ENCODE measurements at places on chromosomes 7 and 10.

DNA sequence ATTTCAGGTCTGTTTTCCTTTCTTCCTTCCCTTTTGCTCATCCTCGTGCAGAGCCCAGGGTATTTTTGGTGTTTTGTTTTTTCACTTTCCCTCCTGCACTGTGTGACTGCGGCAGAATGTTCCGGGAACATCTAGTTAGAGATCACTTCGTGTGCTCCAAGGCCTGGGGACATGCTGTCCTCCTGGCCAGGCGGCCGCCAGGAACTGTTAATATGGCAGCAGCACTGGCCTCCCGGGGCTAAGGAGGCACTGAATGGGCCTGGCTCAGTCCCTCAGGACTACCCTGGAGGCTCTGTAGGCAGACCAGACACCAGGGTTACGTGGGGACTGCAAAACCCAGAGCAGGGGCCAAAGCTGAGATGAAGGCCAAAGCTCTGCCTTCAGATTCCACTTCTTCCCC, 43.1 kb upstream of the TCF7L2 start:
- DNase-seq: no peak

DNA sequence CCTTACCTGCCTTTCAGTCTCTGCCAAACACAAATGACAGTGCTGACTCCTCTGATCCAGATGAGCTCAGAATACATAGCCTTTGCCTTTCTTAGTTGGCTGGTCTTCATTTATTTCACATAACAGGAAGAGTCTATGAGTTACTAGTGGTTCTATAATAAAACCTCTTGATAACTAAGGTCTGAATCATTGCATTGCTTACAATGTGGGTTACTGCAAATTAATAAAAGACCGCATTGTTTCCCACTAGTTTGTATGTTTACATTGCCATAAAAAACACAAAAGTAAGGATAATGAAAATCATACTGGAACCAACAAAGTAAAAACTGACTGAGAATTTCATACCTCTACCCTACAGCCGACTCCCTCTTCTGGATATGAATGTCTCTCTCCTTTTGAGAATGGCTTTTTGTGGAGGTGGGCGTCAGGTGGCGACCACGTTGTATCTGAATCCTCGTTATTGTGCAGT, 62.0 kb upstream of the AKR1E2 start:
- DNase-seq: no peak

DNA sequence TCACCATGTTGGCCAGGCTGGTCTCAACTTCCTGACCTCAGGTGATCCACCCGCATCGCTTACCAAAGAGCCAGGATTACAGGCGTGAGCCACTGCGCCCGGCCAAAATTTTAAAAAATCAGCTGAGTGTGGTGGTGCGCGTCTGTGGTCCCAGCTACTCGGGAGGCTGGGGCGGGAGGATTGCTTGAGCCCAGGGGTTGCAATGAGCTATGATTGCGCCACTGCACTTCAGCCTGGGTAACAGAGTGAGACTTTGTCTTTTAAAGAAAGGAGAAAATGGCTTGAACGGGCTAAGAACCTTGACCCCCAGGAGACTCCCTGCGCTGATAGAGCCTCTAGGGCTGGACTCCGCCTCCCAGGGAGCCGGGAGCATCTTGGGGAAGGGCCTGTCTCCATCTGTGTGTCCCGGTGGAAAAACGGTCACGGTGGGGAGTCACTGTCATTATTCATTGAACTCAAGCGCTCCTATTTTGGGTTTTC, 760 bp upstream of the KCTD7 start:
- DNase-seq: no peak

GRCh38 chr10:20871970-20872369, 25.1 kb downstream of the NEBL start:
- DNase-seq: no peak

- no peak for DNase-seq
Measured at GRCh38 chr7:132596588-132596987, 20.3 kb upstream of the PLXNA4 start.

DNA sequence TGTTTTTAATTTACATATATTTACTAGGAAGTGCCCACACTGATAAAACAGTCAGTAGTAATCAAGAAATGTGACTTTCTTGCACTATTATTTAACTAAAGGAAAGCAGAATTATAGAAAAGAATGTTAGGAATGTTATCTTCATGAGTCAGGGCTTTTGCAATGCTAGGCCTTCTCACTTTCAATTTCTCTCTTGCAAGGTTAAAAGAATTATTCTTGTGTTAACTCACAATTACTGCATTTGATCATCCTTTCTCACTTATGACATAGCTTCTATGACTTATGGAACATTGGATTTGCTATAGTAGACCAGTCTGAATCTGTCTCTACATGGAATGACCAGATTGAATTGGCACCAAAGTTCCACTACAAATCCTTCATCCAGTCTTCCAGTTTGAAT, 192.4 kb downstream of the SDK1 start:
- no peak for DNase-seq

GRCh38 chr7:45655539-45655938, 81.4 kb downstream of the ADCY1 start:
- no peak for DNase-seq

- DNase-seq: no peak
Measured at GRCh38 chr10:5918763-5919162, 28.7 kb downstream of the FBH1 start.

DNA sequence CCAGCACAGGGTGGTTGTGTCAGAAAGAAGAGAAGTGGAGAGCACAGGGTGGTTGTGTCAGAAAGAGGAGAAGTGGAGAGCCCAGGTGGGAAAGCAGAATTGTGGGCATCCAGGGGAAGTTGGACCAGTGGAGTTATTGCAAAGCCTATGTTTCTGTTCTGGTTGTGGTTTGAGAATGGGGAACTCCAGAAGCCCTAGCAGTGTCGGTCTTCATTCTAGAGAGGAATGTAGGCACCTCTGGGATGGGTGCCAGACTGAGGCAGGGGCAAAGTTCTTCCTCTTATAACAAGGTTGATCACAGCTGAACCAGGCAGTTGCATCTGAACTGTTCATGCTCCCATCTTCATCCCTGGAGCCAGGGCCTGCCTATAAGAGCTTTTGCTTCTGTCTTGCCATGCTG, 954 bp downstream of the FSCN3 start:
- DNase-seq: no peak

DNA sequence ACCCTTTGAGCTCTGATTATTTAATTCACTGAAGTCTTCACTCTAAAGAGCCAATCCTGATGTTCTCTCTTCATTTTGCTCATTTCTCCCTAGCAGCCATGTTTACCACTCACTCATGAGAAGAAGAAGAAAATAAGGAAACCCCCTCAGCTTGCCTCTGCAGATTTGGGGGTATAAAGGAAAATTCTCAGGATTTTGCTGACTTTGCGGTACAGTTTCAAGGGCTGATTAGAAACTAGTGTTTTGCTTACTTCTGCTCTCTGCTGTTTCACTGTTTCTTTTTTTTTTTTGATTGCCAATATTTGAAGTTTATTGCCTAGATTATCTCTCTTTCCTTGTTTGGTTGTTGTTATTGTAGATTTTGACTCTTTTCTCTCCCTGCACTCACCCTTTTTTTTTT, 23.4 kb downstream of the PCBD1 start:
- no peak for DNase-seq

- peak; percentile 41 for DNase-seq
Measured at GRCh38 chr10:14605231-14605925, 169.3 kb downstream of the FAM107B start.

GRCh38 chr10:64376167-64376566, 855.0 kb downstream of the REEP3 start:
- no peak for DNase-seq

- no peak for DNase-seq
Measured at GRCh38 chr7:25481891-25482290, 253.6 kb upstream of the NPVF start.

DNA sequence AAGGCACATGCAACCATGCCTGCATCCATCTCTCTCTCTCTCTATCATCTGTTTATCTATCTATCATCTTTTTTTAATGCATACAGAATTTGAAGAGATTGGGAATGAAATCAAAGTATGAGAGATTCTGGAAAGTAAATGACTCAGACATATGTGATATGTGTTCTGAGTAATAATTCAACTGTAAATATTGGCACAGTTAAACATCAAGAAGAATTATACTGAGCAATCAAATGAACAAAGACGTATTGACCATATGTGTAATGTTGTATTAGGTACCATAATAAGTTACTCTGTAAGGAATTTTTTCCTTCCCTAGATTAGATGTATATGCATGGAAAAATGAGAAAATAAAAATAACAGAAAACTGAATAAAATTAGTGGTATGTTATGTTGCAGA, 108.3 kb downstream of the SUGCT start:
- no peak for DNase-seq

DNA sequence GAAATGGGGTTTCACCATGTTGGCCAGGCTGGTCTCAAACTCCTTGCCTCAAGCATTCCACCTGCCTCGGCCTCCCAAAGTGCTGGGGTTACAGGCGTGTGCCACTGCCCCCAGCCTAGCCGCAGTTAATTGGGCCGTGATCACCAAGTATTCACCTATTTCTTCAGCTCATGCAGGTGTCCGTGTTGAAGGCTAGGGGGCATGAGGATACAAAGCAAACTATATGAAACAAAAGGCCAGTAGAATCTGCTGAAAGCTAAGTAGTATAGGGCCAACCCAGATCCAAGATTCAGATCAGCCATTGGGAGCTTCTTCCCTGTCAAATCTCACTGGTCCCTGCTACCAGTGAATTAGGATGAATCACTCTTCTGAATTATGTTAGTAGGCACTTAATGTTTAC, 73.4 kb downstream of the LRRC4 start:
- no peak for DNase-seq

DNA sequence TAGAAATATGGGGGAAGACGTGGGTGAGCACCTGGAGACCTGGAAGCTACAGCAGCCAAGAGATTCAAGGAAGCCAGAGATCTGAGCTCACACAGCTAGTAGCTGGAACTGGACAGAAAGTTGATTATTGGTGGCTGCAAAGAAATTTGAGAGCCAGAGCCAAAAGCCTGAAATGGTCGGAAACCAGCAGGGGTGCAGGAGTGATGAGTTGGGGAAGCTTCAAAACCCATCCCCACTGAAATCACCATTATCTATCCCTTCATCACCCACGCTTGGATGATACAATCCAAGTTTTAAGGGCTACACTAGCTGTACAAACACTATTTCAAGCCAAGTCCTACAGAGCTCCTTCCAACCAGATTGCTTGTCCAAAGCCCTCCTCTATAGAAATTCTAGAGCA, 296.1 kb upstream of the NEBL start:
- DNase-seq: no peak

- no peak for DNase-seq
Measured at GRCh38 chr10:125107166-125107949, 53.0 kb downstream of the CTBP2 start.

- DNase-seq: no peak
Measured at GRCh38 chr7:35874886-35875285, 74.0 kb downstream of the SEPTIN7 start.

GRCh38 chr7:22864301-22864700, 41.7 kb upstream of the TOMM7 start:
- no peak for DNase-seq

DNA sequence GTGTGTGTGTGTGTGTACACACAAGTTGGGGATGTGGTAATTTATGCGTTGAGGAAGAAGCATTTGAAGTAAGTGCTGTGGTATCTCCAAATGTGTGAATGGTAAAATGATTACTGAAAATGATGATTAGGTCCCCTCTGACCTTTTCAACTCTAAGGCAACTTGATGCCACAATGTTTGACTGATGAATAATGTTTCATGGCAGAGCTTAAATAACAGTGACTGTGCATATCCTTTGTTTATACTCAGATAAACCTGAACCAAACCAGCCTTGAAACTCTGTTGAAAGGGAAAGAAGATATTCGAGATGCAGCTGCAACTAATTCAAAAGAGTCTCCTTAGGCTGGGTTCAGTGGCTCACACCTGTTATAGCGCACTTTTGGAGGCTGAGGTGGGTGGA, 64.8 kb upstream of the YAE1 start:
- DNase-seq: no peak

GRCh38 chr7:28802450-28802849, 155.7 kb downstream of the TRIL start:
- DNase-seq: no peak

- no peak for DNase-seq
Measured at GRCh38 chr10:64535131-64535867, 1014.1 kb downstream of the REEP3 start.

GRCh38 chr10:102493771-102494170, 8.7 kb downstream of the ACTR1A start:
- DNase-seq: no peak

- DNase-seq: no peak
Measured at GRCh38 chr7:66183700-66184099, 21.4 kb upstream of the TPST1 start.

DNA sequence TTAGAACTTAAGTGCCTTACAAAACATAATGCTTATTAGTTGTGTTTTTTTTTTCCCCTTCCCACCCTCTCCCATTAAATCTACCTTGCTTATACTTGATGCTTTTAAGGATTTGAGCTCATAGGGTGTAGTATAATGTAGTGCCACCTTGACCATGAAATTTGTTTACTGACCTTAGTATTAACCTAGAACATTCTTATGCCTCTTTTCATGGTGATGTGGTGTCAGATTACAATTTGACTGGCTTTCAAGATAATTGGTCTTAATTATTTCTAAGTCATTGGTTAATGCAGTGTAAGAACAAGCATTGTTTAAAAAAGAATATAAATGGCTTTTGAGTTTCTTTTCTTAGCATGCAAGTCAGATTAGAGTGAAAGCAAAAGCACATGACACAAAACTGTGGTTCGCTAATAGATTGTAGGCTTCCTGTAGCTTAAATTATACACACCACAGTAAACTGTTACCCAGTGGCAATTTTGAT, 61.8 kb downstream of the ADD3 start:
- no peak for DNase-seq

DNA sequence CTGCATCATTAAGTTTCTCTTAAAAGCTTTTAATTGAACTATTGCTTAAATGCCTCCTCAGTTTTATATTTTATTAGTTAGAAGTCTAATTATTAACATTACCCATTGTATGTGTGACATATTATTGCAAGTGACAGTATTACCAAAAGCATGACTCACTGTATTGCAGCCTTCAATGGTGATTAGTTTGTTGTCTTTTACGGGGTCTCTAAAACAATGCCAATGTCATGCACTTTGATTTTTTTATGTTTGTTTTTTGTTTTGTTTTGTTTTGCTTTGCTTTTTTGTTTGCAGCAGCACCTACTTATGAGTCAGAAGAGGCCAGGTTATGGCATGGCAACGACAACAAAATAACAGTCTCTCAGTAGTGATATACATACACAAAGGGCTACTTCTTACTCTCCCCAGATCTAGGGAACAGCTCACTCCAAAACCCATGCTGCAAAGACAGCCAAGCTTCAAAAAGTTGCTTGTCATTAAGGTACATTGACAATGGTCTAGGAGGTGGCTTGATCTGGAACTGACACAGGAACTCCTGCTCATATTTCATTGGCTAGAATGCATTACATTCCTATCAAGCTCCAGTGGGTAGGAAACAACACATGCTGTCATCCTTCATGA, 293.7 kb upstream of the POM121L12 start:
- DNase-seq: no peak

DNA sequence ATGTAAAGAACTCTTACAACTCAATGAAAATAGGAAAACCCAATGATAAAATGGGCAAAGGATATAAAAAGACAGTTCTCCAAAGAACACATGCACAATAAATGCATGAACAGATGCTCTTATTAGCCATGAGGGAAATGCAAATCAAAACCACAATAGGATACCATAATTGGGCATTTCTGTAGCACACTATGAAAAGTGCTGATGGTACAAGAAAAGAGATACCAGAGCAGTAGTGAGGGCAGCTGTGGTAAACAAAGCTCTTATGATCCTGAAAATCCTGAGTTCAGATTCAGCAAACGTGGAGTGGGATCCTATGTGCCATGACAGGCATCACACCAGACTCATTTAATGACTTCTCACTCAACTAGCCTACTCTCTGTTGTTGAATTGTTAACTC, 96.7 kb upstream of the SLC25A13 start:
- DNase-seq: no peak
